ENCODE measurements at places on chromosomes 5 and 9.

DNA sequence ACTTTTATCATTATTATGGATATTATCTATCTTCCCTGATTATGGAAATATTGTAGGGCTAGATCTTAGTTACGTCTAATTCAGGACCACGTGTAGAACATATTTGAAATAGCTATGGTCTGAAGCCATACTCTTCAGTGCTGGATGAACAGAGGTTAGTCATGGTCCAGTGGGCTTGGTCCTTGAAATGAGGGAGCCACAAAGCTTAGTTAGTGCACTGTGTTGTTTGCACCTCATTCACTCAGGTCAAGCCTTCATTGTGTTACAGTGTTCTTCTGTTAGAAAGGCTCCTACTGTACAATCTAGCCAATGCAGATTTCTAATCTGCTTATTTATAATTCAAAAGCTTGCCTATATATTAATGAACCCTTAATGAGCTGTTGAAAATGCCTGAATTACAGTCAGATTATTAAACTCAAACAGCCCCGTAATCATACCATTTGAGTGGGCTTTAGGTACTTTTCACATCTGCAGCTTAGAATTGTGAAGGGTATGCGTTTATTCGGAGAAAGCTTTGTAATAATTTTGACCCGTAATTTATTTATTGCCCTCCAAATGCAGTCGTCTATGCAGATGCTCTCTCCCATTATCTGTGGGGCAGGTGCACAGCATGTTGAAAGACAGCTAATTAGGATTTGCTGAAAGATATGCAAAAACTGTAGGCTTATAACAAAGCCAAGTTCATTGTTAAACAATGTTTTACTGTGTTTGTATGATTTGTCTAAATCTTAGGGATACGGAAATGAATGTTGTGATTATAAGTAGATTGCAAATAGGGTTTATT is 164.9 kb downstream of the PBX3 start:
- peak; percentile 16 for DNase-seq

- peak; percentile 22 for DNase-seq
These were observed 158.8 kb downstream of the GAS1 start for GRCh38 chr9:86788456-86788855.

DNA sequence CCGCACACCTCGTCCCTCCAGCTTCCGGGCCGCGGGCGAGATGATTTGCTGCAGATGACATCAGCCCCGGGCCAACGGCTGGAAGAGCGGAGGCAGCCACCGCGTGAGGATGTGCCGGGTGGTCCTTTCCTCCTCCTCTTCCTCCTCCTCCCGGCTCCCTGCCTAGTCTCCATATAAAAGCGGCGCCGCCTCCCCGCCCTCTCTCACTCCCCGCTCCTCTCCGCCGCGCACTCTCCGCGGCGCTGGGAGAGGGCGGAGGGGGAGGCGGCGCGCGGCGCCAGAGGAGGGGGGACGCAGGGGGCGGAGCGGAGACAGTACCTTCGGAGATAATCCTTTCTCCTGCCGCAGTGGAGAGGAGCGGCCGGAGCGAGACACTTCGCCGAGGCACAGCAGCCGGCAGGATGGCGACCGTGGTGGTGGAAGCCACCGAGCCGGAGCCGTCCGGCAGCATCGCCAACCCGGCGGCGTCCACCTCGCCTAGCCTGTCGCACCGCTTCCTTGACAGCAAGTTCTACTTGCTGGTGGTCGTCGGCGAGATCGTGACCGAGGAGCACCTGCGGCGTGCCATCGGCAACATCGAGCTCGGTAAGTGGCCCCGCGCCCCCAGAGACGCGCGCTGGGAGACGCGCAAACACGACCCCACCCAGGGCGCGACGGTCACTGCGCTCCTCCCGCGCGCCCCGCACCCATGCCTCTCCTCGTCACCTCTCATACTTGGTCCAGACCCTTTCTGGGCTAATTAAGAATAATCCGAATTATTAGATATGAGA is at the start of gene MAP1B:
Gene MAP1B (plus strand): TSS at position 345 of the 770 bp plus-strand sequence. CDS start 57 bp downstream, at position 402.
- DNase-seq = peak; percentile 45

DNA sequence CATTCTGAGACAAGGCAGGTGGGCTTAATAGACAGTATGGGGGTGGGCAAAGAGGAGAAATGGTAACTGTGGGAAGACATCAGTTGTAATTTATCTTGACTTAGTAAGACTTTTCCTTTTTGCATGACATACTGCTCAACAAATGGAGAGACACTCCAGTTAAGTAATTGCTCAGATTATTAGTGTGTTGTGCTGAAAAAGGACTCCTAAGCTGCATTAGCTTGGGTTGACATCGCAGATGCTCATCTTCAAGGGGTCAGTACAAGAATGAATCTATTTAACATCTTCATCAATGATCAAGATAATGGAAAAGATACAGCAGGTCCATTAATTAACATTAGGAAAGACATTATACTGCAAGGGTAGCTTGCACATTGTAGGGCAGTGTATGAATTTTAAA is 181.1 kb upstream of the ELAVL2 start:
- no peak for DNase-seq
